Right ventricle myocardium superior (tissue), 1 donor: ENCODE measurements at places on chromosomes 12 and 14.

- DNase-seq: no peak
These were observed 233.3 kb upstream of the FLRT2 start for GRCh38 chr14:85296456-85297210.

DNA sequence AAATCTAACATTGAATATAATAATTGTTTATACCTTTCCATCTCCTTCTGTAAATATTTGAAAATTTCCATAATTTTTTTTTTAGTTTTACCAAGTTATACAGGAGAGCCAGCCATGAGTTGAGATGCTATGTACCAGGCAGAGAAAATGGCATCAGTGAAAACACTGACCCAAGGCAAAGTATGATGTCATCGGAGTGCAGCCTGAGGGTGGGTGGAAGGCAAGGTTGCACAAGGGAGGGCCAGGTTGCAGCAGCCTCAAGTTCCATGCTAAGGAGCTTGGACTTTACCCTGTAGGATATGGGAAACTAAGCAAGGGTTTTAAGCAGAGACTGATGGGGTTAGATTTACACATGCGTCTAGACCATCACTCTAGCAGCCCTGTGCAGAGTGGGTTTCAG lies 441.1 kb downstream of the BCAT1 start:
- no peak for DNase-seq

- no peak for DNase-seq
These were observed 90.8 kb upstream of the PELI2 start for GRCh38 chr14:56027421-56027820.

GRCh38 chr14:58479975-58480374 lies 52.5 kb downstream of the KIAA0586 start:
- no peak for DNase-seq

- no peak for DNase-seq
These were observed 8.8 kb downstream of the LPCAT3 start for GRCh38 chr12:7009512-7009911.

GRCh38 chr14:71645656-71646055 lies 286.6 kb upstream of the RGS6 start:
- no peak for DNase-seq

- no peak for DNase-seq
These were observed 10.3 kb upstream of the ZNF740 start for GRCh38 chr12:53170215-53170614.

- no peak for DNase-seq
These were observed 40.3 kb downstream of the TECPR2 start for GRCh38 chr14:102403028-102403427.

DNA sequence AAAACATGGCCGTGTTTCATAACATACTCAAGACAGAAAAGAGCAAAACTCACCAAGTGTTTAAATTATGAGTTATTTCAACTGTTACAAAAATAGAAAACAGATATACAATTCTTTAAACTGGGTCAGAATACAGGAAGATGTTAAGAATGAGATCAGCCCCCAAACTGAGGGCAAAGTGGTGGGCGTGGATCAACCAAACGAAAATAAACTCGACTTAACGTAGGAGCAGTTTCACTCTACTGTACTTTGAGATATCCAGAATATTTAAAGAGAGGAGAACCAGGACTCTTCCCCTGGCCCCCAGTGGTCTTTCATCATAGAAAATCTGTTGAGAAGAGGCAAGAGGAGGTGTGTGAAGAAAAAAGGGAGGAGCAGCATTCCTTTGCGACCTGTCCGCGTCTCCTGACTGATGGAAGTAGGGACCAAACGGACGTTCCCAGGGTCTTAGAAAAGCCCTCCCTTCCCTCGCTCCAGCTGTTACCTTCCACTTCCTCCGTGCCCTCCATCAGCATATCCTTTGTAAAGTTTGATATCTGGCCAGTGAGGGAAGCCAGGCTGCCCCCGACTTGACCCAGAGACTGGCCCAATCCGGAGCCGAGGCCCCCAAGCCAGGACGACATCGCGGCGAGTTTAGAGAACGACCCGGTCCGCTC lies 668 bp downstream of the TRIP11 start:
- no peak for DNase-seq

- DNase-seq: peak; percentile 90
These were observed at the start of gene CDK17 for GRCh38 chr12:96399919-96400630. CDK17 (minus strand) TSS chr12:96400439; CDS start chr12:96334836, 65,603 bp downstream.

GRCh38 chr12:24352363-24352762 lies 402.9 kb upstream of the SOX5 start:
- no peak for DNase-seq

GRCh38 chr14:94124582-94125377 lies 4.6 kb downstream of the IFI27L2 start:
- DNase-seq: no peak
